ENCODE measurements at places on chromosomes 11 and 22.

DNA sequence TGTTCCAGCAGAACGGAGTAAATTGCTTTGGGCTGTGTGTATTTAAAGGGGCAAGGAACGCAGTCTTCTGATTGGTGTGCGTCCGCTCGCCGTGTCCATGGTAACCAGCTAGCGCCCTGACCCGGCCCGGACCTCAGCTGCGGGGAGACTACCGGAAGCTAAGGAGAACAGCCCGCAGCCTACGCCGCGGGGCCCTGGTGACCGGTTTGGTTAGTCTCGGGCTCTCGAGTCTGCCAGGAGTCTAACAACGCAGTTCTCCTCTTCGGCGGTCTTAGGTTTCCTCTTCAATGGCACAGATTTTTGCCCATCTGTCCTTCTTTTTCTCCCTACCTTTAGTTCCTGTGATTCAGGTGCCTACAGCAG is 3.5 kb upstream of the OR56A3 start:
- DNase-seq: no peak

GRCh38 chr11:16924826-16925560 is 89.2 kb downstream of the PLEKHA7 start:
- no peak for DNase-seq

- no peak for DNase-seq
Measured at GRCh38 chr11:96196181-96196662, 146.8 kb downstream of the MAML2 start.

DNA sequence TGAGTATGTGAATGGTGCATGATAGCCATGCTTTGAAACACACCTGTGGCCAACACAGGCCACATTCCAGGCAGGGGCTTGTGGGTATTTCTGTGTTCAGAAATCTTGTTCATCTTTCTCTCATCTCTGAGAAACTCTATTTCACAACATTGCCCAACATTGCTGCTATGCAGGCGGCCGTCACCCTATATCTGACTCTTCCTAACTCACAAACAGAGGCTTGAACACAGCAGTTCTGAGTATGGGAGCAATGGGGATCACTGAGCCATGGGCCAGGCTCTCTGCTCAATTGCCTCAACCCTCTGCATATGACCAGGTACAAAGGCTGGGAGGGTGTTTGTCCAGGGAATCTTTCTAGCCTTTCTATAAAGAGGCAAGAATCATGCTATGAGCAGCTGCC is 259.9 kb downstream of the BUD13 start:
- no peak for DNase-seq

DNA sequence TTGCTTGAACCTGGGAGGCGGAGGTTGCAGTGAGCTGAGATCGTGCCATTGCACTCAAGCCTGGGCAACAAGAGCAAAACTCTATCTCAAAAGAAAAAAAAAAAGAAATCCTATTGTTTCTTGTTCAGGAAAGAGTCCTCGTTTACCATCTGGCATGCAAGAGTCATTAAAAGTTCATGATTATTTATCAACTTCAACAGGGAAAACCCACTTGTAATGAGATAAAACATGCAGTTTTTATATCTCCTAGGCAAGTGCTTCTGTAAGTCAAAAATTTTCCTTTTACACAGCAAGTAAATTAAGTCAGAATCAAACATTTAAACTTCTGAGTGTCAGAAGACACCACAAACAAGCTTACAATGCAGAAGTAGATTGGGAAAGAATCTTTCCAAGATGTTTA is 94.7 kb upstream of the CLPB start:
- no peak for DNase-seq

DNA sequence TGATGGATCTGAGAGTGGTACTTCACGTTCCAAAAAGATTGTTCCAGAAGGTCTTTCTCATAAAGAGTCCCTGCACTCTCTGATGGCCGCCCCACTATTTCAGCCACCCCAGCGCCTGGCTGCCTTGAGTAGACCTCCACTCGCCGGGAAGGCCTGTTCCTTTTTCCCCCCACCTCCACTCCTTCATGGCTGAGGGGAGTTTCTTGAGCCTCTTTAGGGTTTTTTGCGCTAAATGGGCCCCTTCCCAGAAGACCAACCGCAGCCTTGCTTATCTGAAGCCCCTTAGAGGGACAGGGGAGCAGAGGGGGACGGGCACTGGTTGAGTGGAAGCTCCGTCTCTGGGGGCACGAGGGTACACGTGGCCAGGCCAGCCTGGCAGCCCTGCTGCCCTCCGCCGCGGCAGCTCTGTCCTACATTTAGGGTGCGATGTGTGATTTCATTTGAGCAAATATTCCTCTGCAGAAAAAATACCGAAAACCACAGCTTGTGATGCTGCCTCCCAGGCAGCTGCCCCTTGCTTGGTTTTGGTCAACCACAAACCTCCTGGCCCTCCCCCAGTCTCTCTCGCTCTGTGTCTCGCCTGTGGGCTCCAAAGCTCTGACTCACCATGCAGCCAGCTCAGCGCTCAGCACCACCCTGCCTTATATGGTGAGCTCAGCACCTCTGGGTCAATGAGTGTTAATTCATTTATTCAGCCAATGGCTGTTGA is 88.7 kb downstream of the TP53I11 start:
- DNase-seq: no peak
